Pulmonary artery endothelial cell (primary cell): ENCODE measurements at places on chromosomes 11 and 22. TPM values are rescaled to one million over a fixed set of nuclear protein-coding genes. Genes with fewer than 3 reads are reported as not detected.

UBE2L6 gene
- total RNA-seq = 34.5 and 47.3 TPM in 2 replicates

- peak; percentile 35 for DNase-seq
Observed at GRCh38 chr11:65817835-65818680, 15.7 kb upstream of the SNX32 start.

GRCh38 chr11:109303342-109303741 is 118.6 kb upstream of the C11orf87 start:
- DNase-seq = no peak

GRCh38 chr22:44291674-44292360 is 20.9 kb downstream of the SHISAL1 start:
- no peak for DNase-seq
